Stimulated activated CD4-positive, alpha-beta T cell treated with anti-CD3 and anti-CD28 coated beads, Interleukin-12 subunit alpha, Interleukin-12 subunit beta, amount 100 ng/mL, for 4 hours (primary cell): ENCODE measurements at places on chromosomes 1 and 21.

GRCh38 chr1:18893120-18893519 is 9.2 kb downstream of the ALDH4A1 start:
- no peak for DNase-seq

DNA sequence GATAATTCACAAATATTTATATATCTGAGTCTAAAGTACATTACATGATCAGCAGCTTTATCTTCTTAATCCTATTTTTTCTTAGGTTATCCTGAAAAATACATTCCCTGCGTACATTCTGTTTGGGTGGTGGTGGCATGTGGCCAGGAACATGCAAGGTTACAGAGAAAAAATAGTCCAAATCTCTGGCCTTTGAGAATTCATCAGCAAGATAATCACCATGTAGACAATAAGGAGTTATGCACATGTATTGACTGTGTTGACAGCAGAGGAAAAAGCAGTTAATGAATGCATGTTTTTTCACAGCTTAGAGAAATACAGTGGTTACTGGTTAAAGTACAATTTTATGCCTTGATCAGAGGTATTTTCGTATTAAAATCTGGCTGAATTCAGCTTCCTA is 49.0 kb downstream of the ABCA4 start:
- no peak for DNase-seq

- DNase-seq, result no peak
These were observed 42.7 kb downstream of the SGIP1 start for GRCh38 chr1:66576645-66577044.

GRCh38 chr1:107467811-107468210 is 327.0 kb downstream of the NTNG1 start:
- no peak for DNase-seq

DNA sequence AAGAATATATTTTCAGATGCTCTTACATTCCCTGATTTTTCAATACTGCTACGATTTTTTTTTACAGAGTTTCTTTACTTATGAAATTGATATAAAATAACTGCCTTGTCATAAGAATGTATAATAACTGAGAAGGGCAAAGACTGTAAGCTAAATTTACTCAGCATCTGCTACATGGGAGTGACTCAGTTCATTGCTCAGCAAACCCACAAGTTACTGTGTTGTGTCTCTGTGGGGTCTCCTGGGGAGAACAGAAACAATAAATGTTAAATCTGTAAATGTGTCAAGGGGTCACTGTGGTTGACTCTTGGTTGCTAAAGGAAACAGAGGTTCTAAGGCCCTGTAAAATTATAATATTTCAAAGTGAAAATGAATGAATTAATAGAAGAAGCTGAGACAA is 210.3 kb upstream of the CACYBP start:
- no peak for DNase-seq

- no peak for DNase-seq
These were observed 1844.7 kb downstream of the NCAM2 start for GRCh38 chr21:22842875-22843274.

- no peak for DNase-seq
These were observed 110.5 kb upstream of the CDC42BPA start for GRCh38 chr1:227428803-227429202.

GRCh38 chr1:8965121-8965820 is 19.6 kb downstream of the CA6 start:
- no peak for DNase-seq

DNA sequence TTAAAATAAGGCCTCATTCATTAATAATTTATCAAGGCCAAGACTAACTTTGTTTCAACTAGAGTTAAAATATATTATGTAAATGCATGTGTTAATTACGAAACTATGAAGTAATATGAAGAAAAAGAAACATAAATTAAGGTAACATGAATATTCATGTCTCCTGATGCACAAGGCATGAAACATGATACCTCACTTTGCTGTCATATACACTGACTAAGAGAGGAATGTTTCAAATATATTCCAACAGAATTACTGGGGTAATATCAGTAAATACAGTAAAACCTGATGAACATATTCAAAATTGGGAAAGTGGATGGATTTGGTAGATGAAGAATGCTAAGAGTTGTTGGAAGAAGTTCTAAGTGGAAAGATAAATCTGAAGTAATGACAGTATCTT is 274.6 kb downstream of the LRRC7 start:
- no peak for DNase-seq

DNA sequence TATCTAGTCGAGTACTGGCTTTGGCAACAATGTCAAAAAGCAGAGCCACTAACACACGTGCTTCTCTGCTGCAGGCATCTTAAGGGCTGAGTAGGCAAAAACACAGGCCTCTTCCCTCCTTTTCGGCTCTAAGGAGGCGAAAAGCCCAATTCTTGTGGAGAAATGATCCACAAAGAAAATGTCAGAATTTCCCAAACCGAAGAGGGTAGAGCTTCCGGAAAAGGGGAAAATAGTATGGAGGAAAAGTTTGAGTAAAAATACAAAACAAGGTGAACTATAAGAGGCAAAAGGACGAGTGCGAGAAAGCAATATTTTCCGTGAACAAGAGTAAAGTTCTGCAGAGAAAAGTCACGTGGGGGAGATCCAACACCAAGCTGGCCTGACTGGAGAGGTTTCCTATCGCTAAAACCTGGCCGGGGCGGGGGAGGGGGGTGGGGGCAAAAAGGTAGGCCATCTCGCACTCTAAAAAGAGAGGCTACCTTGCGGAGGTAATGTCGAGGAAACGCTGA is 551 bp downstream of the ZRANB2 start:
- DNase-seq, result no peak

GRCh38 chr1:202072211-202072765 is 50.4 kb upstream of the GPR37L1 start:
- DNase-seq, result no peak

- DNase-seq, result no peak
These were observed 1.7 kb upstream of the ELK4 start for GRCh38 chr1:205633421-205633976.

DNA sequence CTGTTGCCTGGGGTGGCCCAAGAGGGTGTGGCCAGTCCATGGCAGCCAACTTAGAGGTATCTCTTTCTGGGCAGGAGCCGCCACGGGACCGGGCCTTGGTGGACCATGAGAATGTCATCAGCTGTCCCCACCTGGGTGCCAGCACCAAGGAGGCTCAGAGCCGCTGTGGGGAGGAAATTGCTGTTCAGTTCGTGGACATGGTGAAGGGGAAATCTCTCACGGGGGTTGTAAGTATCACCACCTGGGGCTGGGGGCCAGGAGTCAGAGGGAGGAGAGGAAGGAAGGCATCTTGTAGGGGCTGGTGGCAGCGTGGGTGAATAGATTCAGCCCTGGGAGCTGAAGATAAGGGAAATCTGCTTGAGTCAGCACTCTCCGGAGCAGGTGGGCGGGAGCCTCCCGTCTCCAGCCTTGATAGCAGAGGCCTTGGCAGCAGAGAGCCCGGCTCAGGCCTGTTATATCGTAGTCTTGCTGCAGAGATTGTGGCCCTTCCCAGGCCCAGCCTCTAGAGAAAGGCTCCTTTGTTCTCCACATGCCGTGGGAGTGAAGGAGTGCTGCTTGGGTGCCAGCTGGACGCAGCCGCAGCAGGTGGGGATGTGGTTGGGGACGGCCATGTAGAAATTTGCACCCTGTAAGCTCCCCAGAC is 25.4 kb downstream of the PHGDH start:
- DNase-seq, result no peak

GRCh38 chr1:2133879-2134215 is 60.7 kb downstream of the FAAP20 start:
- DNase-seq, result no peak

GRCh38 chr21:42356046-42356445 is 5.3 kb upstream of the TFF2 start:
- no peak for DNase-seq

GRCh38 chr1:157595356-157595755 is 2.5 kb downstream of the FCRL4 start:
- DNase-seq, result no peak

- no peak for DNase-seq
These were observed 8.8 kb downstream of the GIPC2 start for GRCh38 chr1:78054559-78054958.

- no peak for DNase-seq
These were observed 221.3 kb downstream of the COL24A1 start for GRCh38 chr1:85935234-85935633.

- DNase-seq, result no peak
These were observed 4.3 kb upstream of the MFAP2 start for GRCh38 chr1:16984717-16985116.

DNA sequence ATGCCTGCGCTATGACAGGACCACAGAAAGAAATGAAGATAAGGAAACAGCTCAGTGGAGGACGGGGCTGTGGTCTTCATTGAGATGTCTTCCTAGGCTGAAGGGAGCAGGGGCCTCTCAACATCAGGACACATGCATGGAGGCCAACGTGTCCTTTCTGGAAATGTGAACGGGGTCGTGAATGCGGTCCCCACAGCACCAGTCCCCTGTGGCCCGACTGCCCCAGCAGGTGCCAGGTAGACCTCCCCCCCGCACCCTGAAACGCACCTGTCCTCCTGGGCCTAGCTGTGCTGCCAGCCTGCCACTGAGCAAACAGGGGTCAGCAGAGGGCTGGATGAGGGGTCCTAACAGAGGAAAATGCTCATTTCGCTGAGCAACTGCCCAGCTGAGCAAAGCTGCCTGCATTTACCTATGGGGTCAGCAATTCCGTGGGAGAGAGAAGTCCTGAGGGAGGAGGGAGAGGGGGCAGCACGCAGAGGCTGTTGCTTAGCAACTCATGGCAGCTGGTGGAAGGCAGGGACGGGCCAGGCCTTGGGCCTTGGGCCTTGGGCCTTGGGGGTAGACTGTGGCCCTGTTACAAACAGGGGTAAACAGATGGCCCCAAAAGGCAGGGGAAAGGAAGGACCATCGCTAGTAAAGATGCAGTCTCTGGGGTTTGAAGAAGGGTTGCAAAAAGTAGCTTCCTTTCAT is 77.4 kb downstream of the NPHP4 start:
- no peak for DNase-seq
